ENCODE measurements at places on chromosomes 16 and 17.

- peak overlapping the region; percentile 97 for H3K27ac ChIP-seq
- peaks cover 37% of the 10 kb centered on the region for H3K36me3 ChIP-seq
- H3K27me3 ChIP-seq = peaks cover 3% of the 10 kb centered on the region
These were observed 503 bp downstream of the C16orf54 start for GRCh38 chr16:29745121-29745852.

DNA sequence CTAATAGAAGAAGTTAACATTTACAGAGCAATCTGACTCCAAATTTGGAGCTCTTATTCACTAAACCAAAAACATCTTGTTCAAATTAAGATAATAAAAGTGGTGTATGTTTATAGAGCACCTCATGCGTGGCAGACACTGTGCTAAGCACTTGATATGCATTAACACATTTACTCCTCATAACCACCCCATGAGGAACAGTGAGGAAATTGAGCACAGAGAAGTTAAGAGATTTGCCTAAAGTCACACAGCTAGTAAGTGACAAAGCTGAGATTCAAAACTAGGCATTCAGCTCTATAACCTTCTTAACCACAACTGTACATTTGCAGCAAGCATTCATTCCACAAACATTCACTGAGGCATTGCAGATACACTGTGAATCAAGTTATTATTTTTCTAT lies 94.0 kb downstream of the VAT1L start:
- peaks cover 5% of the 10 kb centered on the region for H3K27me3 ChIP-seq
- no peak for DNase-seq
- no peaks in the 10 kb centered on the region for H3K4me1 ChIP-seq
- no peak overlapping the region for H3K4me3 ChIP-seq

- peaks cover 5% of the 10 kb centered on the region for H3K36me3 ChIP-seq
- no peaks in the 10 kb centered on the region for H3K27me3 ChIP-seq
- peaks cover 11% of the 10 kb centered on the region for H3K4me1 ChIP-seq
- peak; percentile 78 for DNase-seq
These were observed 13.7 kb downstream of the SYCE1L start for GRCh38 chr16:77212741-77213541.

- H3K27ac ChIP-seq = peak overlapping the region; percentile 88
- peaks cover 60% of the 10 kb centered on the region for H3K4me1 ChIP-seq
- peaks cover 8% of the 10 kb centered on the region for H3K36me3 ChIP-seq
- H3K4me3 ChIP-seq = peak overlapping the region; percentile 57
- no peaks in the 10 kb centered on the region for H3K27me3 ChIP-seq
- peak; percentile 51 for DNase-seq
These were observed 3.8 kb downstream of the TNFSF12 start for GRCh38 chr17:7552621-7553051.

GRCh38 chr17:71501711-71502110 lies 619.1 kb upstream of the SOX9 start:
- no peak overlapping the region for H3K4me3 ChIP-seq
- no peak for DNase-seq
- no peaks in the 10 kb centered on the region for H3K4me1 ChIP-seq
- no peak overlapping the region for H3K27ac ChIP-seq
- H3K27me3 ChIP-seq = no peaks in the 10 kb centered on the region

All from activated naive CD8-positive, alpha-beta T cell treated with anti-CD3 and anti-CD28 coated beads for 36 hours (primary cell).